Upper lobe of right lung (tissue), 1 donor: ENCODE measurements at places on chromosomes 11 and 22. TPM values are rescaled to one million over a fixed set of nuclear protein-coding genes. Genes with fewer than 3 reads are reported as not detected.

GRCh38 chr22:22123118-22123959 is 121.2 kb upstream of the VPREB1 start:
- no peak for DNase-seq

DNA sequence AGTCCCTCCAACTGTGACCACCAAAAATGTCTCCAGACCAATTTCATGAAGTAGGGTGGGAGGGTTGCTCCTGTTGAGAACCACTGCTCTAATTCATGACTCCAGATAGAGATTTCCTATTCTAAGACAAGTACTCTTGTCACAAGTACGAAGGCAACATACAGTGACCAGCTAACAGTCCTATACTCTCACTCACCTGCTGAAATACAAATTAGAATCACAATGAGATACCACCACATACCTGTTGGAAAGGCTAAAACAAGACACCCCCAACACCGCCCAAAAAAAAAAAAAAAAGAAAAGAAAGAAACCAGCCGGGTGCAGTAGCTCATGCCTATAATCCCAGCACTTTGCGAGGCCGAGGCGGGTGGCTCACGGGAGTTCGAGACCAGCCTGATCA is 310.5 kb downstream of the SWAP70 start:
- no peak for DNase-seq

GRCh38 chr11:86588566-86589090 is 83.8 kb downstream of the ME3 start:
- no peak for DNase-seq

GRCh38 chr11:96906476-96906875 is 516.7 kb downstream of the JRKL start:
- no peak for DNase-seq

- DNase-seq, result peak; percentile 54
Observed at GRCh38 chr22:49321477-49322055, 506.1 kb downstream of the BRD1 start.

DNA sequence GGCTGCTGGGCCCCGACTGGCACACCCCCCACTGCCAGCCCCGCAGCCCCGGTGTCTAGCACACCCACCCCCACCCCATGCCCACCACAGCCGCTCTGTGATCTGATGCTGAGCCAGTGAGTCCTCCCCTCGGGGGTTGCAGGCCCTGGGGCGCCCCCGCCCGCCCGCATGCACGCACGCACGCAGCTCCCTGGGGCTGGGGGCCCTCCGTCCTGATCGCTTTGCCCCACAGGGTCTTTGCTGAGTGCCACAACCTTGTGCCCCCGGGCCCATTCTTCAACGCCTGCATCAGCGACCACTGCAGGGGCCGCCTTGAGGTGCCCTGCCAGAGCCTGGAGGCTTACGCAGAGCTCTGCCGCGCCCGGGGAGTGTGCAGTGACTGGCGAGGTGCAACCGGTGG is 32.3 kb downstream of the MUC5B start:
- no peak for DNase-seq

DNA sequence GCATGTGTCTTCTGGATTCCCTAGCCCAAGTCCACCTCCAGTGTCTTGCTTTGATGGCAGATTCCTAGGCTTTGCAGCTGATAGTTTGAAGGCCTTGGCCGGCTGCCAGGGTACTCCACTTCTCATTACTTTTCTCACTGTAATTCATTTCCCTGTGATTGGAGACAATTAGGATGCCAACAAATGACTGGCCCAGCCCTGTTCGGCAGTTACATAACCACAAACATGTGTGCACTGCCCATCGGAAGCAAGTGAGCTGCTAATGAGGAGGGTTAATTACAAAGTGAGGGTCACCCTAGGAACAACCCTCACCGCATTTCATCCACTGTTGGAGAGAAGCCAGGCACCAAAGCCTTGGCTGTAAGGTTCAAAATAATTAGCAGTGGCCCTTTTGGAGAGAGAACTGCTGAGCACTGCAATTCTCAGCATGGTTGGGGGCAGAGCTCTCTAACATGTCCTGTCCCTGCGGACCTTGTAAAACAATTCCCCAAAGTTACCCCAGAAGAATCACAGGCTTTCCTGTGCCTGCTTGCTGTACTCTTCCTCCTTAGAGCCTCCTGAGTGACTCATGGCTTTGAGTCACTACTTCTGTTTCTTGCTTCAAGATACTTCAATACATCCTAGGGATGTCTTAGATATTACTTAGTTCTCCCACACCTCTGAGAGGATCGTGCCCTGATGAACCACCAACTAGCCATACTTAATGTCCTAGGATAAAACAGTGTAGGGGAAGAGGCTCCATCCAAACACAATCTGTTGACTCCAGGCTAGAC is 109.7 kb upstream of the GALNT18 start:
- DNase-seq, result no peak

GRCh38 chr11:124891373-124891861 is 6.2 kb downstream of the ROBO4 start:
- DNase-seq, result no peak

- DNase-seq, result no peak
Observed at GRCh38 chr11:108871152-108871551, 206.3 kb downstream of the DDX10 start.

- no peak for DNase-seq
Observed at GRCh38 chr11:66987158-66987620, 12.1 kb downstream of the C11orf86 start.

DNA sequence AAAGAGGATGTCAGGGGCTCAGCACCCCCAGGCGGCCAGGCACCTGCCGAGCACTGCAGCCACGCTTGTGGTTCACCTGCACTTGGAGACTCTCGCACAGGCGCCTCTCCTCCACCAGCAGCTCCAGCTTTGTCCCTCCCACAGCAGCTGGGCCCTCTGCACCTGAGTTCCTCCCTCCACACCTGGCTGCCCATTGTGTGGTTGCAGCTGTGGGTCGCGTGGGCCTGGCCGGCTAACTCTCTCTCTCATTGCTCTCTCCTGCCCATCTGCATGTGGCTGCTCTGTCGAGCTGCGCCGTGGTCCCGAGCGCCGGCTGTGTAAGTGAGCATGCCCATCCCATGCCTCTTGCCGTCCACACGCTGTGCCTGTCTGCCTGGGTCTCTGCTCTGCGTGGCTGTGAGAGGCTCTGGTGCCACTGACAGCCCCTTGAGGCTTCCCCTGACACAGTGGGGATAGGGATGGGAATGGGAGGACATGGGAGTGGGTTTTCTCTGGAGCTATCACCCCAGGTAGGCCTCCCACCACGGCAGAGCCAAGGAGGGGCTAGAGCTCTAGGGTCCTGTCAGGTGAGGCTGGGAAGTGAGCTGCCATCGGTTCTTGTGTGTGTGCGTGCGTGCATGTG is 8.5 kb upstream of the ACR start:
- DNase-seq, result peak; percentile 60

- no peak for DNase-seq
Observed at GRCh38 chr11:78856211-78856610, 281.5 kb upstream of the NARS2 start.

GRCh38 chr11:134738581-134738980 is 326.5 kb upstream of the B3GAT1 start:
- no peak for DNase-seq

- DNase-seq, result no peak
Observed at GRCh38 chr11:15148169-15148568, 33.4 kb downstream of the INSC start.

GRCh38 chr11:79312617-79313529 is 128.0 kb downstream of the TENM4 start:
- no peak for DNase-seq

DNA sequence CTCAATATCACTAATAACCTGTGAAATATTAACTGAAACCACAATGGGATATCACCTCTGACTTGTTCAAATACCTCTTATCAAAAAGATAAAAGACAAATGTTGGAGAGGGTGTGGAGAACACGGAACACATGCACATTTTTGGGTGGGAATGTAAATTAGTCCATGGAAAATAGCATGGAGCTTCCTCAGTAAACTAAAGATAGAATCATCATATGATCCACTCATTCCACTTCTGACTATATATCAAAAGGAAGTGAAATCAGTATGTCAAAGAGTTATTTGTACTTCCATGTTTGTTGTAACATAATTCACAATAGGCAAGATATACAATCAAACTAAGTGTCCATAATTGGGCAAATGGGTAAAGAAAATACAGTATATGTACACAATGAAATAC is 57.4 kb downstream of the TYR start:
- no peak for DNase-seq

- DNase-seq, result no peak
Observed at GRCh38 chr11:69718147-69718546, 14.3 kb upstream of the FGF19 start.

DNA sequence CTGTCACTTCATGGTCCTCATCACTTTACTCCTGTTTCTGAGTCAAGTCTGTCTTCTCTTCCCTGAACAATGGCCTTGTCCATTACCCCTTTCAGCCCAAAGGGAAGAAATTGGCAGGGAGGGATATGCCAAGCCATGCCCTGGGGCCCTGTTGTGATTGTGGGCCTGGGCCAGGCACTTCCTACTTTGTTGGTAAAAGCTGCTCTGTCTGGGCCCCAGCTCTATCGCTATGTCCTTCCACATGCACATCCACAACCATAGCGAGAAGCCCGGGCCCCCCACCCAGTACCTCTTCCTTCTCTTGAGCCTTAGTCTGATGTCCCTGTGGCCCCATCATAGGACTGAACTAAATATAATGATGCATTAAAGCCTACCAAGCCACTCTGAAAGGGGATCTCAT is 126.7 kb upstream of the RCN1 start:
- DNase-seq, result no peak

DNA sequence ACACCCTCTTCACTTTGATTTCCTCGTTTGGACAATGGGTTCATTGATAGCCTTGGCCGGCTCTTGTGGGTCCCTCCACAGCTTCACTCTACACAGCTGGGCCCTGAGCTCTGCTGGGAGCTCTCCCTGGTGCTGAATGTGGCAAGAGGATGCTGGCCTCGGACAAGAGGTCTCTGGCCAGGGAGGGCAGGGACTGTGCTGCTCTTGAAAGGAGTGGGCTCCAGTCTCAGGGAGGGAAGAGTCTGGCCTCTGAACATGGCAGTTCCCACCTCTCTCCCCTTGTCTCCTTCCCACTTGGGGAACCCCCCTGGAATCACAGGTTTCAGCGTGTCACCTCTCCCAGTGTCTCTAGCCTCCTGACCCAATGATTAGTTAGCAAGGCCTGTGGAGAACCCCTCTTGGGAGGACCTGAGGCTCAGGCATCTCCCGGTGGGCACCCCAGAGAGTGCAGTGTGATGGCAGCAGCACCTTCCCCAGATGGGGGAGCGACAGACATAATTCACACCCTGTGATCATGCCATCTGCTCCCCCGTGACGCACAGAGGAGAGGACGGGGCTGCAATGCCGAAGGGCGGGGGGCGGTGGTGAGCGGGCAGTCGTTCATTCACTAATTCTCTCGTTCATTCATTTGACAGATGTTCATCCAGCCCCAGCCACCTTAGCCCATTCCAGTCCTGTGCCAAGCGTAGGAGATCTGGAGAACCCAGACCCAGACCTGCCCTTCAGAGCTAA is 2.8 kb upstream of the CABP7 start:
- no peak for DNase-seq

- no peak for DNase-seq
Observed at GRCh38 chr11:115469361-115469760, 34.9 kb downstream of the CADM1 start.

GRCh38 chr22:48975886-48976285 is 851.8 kb downstream of the BRD1 start:
- DNase-seq, result no peak

DNA sequence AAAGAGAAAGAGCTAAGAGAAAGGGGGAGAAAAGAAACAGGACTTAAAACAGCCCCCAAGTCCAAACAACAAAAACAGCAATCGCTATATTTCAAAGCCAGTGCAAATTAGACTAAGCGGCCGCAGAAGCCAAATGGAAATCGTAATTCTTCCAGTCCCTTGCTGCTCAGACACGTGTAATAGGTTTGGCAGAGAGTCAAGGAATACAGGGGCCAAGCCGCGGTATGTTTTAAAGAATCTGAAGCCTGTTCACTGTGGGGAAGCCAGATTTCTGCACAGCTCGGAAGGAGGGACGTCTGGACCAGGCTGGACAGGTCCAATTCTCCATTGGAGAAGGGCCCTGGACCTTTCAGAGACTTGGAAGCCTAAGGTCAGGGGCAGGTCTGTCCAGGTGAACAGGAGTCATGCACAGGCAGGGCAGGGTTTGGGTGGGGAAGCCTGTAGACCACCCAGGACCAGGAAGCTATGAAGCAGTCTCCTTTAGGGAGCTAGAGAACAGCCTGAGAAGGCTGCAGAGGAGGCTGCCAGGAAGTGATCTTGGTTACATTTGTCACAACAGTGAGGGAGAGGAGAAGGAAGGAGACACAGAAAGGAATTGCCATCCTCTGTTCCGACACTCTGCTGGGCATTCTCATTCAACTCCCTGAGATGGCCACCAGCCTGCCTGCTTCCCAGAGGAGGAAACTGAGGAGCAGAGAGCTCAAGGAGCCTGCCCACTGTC is 265.5 kb upstream of the ISX start:
- no peak for DNase-seq

GRCh38 chr11:119739975-119740374 is 11.0 kb upstream of the NECTIN1 start:
- no peak for DNase-seq

DNA sequence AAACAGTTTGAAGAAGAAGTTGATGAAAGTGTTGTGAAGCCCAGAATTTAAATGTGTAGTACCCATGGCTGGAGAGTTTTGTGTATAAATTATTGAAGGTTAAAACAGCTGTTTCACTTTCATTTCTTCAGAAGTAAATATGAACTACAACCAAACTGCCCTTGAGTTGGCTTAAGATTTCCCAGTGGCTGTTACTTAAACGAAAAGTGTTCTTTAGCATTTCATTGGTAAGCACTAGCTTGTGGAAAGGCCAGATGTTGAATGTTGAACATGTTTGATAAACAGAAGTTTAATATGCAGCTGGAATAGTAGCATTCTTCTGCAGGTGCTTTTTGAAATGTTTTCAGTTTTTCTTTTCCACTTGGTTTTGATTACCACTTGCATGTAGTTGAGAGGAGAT is 83.2 kb upstream of the TNRC6B start:
- no peak for DNase-seq

DNA sequence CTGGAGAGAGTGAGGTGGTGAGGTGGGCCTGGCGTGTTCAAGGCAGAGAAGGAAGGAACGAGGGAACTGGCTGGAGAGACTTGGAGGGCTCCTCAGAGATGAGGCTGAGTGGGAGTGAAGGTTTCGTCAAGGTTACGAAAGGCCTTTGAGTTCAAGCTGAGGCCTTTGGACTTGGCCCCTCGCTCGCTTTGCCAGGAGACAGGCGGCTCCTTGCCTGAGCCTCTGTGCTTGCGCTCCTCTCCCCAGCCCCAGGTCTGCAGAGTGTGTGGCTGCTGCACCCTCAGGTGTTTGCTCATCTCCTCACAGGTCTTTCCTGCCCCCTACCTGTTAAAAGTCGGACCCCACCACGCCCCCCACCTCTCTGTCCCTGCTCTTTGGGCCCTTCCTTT is 91.6 kb downstream of the ATXN10 start:
- DNase-seq, result no peak

GRCh38 chr11:19868281-19868821 is 155.7 kb downstream of the NAV2 start:
- DNase-seq, result no peak

- DNase-seq, result peak; percentile 53
Observed at GRCh38 chr22:49882519-49883293, 29.1 kb downstream of the ZBED4 start.

Gene SLC37A2
- total RNA-seq, result 25.1 TPM

Gene CASP12
- 2.4 TPM for total RNA-seq

Gene PHOX2A
- not detected for total RNA-seq

Gene SLC22A12
- not detected for total RNA-seq

Gene TMEM151A
- total RNA-seq, result 0.41 TPM

Gene MMP7
- total RNA-seq, result 16.0 TPM

Gene NPAS4
- total RNA-seq, result not detected

Gene MISFA
- total RNA-seq, result 4.6 TPM

Gene OR51B6
- not detected for total RNA-seq

Gene OR5A1
- total RNA-seq, result not detected

Gene OR10AG1
- total RNA-seq, result not detected

Gene HMOX1
- 54.0 TPM for total RNA-seq

Gene MRGPRX3
- total RNA-seq, result not detected
